ENCODE measurements at places on chromosomes 7 and 10. TPM values are rescaled to one million over a fixed set of nuclear protein-coding genes. Genes with fewer than 3 reads are reported as not detected.

GRCh38 chr10:117218654-117219053 lies 21.4 kb downstream of the KCNK18 start:
- no peak for DNase-seq

GRCh38 chr10:69685426-69685801 lies 55.4 kb downstream of the FAM241B start:
- no peak for DNase-seq

DNA sequence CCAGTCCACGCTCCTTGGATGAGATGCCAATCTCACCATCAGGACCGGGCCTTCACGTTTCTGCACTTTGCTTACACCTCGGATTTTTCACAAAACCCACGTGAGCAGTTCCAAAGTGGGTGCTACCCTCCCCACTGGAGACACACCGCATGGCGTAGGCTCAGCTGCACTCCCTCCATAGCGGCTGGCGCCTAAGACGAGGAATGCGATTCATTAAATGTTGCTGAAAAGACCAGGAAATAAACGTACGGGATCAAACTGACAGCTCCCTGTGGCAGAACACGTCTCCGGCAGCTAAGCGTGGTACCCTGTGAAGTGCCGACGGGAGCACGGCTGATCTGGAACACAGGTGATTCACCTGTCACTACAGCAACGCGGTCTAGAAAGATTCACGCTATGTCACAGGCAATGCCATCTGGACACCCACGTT lies 209.0 kb downstream of the DIP2C start:
- DNase-seq = no peak

GRCh38 chr7:158010961-158011693 lies 576.5 kb downstream of the PTPRN2 start:
- no peak for DNase-seq

DNA sequence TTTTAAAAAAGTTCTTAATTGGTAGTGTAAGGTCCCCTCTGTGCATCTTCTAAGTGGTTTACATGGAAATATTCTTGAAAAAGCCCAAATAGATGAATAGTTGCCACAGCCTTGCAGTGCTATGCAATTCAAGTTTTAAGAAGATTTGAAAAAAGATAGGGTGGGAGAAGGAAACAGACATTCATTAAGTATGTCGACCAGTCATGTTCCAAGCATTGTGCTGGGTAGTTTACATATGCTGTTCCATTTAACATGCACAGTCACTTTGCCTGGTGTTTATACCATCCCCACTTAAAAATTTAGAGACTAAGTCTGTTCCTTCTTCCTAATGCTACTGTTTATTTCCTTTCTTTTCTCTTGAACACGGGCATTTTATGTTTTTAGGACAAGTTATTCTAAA lies 28.1 kb upstream of the NAMPT start:
- DNase-seq = no peak

- DNase-seq = no peak
Observed at GRCh38 chr10:30412901-30413300, 21.1 kb upstream of the MAP3K8 start.

- no peak for DNase-seq
Observed at GRCh38 chr7:158957921-158958491, 101.6 kb downstream of the DYNC2I1 start.

GRCh38 chr10:132532749-132533560 lies 4.6 kb upstream of the INPP5A start:
- no peak for DNase-seq

SHLD2 gene
- 11.4 TPM for total RNA-seq

UTF1 gene
- not detected for total RNA-seq

CFAP43 gene
- total RNA-seq = 0.11 TPM
